ENCODE measurements at places on chromosomes 3 and 15. TPM values are rescaled to one million over a fixed set of nuclear protein-coding genes. Genes with fewer than 3 reads are reported as not detected.

Gene SORD
- 13.6 TPM for total RNA-seq

Gene GPR160
- 0.99 TPM for total RNA-seq

Gene HHLA2
- total RNA-seq: not detected

Gene PTX3
- total RNA-seq: 0.52 TPM

Gene DZIP3
- total RNA-seq: 23.9 TPM

Gene LCTL
- not detected for total RNA-seq

Gene GOLGA6D
- not detected for total RNA-seq

DNA sequence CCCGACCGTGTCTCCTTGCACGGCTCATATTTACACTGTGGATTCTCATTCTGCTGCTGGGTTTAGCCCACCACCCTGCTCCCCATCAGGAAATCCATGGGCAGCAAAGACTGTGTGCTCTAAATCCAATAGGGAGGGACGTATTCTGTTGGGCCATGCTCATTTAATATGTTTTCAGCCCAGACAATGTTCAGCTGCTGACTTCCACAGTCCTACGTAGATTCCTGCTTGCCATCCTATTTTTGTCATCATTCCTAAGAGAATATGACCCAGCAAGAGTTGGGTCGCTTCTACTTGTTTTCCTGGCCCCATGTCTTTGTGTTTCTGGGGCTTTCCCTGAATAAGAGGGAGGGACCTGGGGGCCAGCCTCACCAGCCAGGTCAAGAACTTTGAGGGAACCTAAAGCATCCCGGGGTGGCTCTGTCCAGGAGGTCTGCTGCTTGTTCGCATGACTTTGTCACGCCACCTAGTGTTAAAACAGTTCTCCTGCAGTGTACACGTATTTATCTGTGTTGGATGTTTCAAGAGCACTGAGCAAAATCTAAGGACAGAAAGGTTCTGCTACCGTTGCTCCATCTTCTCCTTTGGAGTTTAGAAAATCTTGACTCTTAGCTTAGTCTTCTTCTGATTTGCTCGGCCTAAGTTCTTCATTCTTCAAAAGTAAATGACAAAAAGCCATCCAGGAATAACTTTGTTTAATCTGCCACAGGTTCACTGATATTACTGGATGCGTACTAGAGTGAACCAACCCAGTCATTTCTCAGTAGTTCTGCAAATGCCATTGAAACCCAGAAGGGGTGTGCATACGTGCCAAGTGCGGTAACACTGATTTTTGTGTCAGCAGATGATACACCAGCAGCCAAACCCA lies 79.8 kb upstream of the NR2E3 start:
- no peak overlapping the region for H3K4me3 ChIP-seq
- peak overlapping the region; percentile 47 for H3K27ac ChIP-seq
- peak; percentile 35 for DNase-seq
- peaks cover 31% of the 10 kb centered on the region for H3K4me1 ChIP-seq
- no peaks in the 10 kb centered on the region for H3K36me3 ChIP-seq
- H3K27me3 ChIP-seq: no peaks in the 10 kb centered on the region

GRCh38 chr3:185340751-185341150 lies 22.2 kb upstream of the MAP3K13 start:
- peaks cover 12% of the 10 kb centered on the region for H3K4me1 ChIP-seq
- H3K4me3 ChIP-seq: no peak overlapping the region
- H3K27ac ChIP-seq: no peak overlapping the region
- DNase-seq: no peak

DNA sequence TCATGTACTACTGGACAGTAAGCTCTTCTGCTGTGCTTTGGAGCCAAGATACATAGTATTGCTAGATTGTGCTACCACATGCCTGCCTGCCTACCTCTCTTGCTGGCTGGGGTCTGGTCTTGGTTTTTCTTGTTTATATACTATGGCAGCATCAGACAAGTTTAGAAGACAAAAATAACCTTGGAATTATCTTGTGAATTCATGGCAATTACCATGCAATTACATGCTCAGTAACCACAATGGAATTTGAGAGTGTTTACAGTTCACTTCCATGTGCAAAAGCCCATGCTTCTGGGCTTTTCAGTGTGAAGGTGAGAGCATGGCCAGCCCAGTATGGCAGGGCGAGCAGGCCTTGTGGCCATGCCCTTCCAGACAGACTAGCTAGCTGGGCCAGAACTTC lies 48.0 kb upstream of the C15orf61 start:
- no peak for DNase-seq
- H3K27me3 ChIP-seq: no peaks in the 10 kb centered on the region
- H3K4me1 ChIP-seq: no peaks in the 10 kb centered on the region
- no peak overlapping the region for H3K4me3 ChIP-seq
- no peak overlapping the region for H3K27ac ChIP-seq

GRCh38 chr3:195698647-195699387 lies 22.0 kb upstream of the MUC20 start:
- H3K27me3 ChIP-seq: no peaks in the 10 kb centered on the region
- peaks cover 44% of the 10 kb centered on the region for H3K36me3 ChIP-seq
- H3K4me3 ChIP-seq: no peak overlapping the region
- peaks cover 7% of the 10 kb centered on the region for H3K4me1 ChIP-seq
- H3K27ac ChIP-seq: no peak overlapping the region

DNA sequence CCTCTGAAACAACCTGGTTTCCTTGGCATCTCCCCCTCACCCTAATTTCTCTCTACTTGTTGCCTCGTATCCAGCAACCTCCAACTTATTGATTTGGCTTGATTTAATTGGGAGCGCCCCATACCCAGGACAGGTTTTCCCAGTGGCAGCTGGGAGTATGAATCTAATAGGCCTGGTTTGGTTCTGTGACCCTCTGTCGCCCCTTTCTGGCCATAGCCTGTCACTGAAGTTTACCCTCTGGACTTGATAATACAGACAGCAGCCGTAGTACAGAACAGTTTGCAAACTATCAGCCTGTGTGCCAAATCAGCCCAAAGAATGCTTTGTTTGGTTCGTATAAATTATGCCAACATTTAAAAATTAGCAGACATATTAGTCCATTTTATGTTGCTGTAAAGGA lies 525.1 kb upstream of the GOLIM4 start:
- no peak for DNase-seq
- no peak overlapping the region for H3K4me3 ChIP-seq
- H3K27ac ChIP-seq: no peak overlapping the region
- H3K4me1 ChIP-seq: no peaks in the 10 kb centered on the region
- H3K36me3 ChIP-seq: no peaks in the 10 kb centered on the region

- no peaks in the 10 kb centered on the region for H3K27me3 ChIP-seq
- peak overlapping the region; percentile 68 for H3K27ac ChIP-seq
- H3K36me3 ChIP-seq: no peaks in the 10 kb centered on the region
- no peak overlapping the region for H3K4me3 ChIP-seq
These were observed 24.3 kb upstream of the GPR171 start for GRCh38 chr3:151227266-151227806.

GRCh38 chr15:43151688-43152087 lies 18.3 kb downstream of the TMEM62 start:
- H3K4me1 ChIP-seq: no peaks in the 10 kb centered on the region
- no peaks in the 10 kb centered on the region for H3K27me3 ChIP-seq
- no peak overlapping the region for H3K27ac ChIP-seq
- peaks cover 95% of the 10 kb centered on the region for H3K36me3 ChIP-seq

DNA sequence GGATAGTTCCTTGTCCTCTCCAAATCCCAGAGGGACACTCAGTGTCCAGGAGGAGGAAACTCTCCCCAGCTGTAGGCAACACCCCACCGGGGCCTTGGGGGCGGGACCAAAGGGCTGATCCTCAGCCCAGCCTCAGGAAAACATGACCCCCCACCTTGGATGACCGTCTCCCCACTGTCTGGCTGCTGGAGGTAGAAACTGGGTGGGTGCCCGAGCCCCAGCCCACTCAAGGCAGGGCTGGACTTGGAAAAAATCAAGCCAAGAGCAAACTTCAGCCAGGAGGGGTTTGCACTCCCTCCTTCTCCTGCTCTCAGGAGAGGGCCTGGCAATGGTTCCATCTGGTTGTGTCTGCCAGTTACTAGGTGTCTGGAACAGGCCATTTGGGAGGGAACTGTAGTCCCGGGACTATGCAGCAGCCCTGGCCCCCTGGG lies 3.6 kb upstream of the RASL12 start:
- H3K4me3 ChIP-seq: peak overlapping the region; percentile 14
- peaks cover 67% of the 10 kb centered on the region for H3K4me1 ChIP-seq
- no peaks in the 10 kb centered on the region for H3K36me3 ChIP-seq
- H3K27ac ChIP-seq: peak overlapping the region; percentile 89

DNA sequence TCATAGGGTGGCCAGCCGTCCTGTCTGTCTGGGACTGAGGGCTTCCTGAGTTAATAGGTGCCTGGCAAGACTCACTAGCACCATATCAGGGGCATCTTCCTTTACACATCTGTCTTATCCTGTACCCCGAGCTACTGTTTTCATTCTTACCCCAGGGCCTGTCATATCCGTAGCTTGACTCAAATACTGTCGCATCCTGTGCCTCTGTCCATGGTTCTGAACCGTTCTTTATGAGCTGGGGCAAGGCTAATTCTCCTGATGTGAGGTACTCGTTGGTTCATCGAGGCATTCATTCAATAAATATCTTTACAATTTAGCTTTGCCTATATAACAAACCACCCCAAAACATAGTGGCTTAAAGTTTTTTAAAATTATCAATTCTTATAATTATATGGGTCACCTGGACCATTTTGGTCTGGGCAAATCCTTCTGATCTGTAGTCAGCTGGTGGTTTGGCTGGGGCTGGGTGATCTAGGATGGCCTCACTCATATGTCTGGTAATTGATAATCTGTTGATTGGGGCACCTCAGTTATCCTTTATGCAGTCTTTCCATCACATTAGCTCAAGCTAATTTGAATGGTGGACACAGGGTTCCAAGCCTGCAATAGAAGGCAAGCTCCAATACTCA lies 121.2 kb downstream of the TLE3 start:
- H3K36me3 ChIP-seq: no peaks in the 10 kb centered on the region
- H3K4me1 ChIP-seq: no peaks in the 10 kb centered on the region
- peaks cover 87% of the 10 kb centered on the region for H3K27me3 ChIP-seq
- no peak for DNase-seq
- H3K27ac ChIP-seq: no peak overlapping the region
- H3K4me3 ChIP-seq: no peak overlapping the region

GRCh38 chr3:77577264-77577663 lies 537.4 kb downstream of the ROBO2 start:
- no peak overlapping the region for H3K27ac ChIP-seq
- no peak overlapping the region for H3K4me3 ChIP-seq
- H3K27me3 ChIP-seq: no peaks in the 10 kb centered on the region
- no peaks in the 10 kb centered on the region for H3K36me3 ChIP-seq
- DNase-seq: no peak
- H3K4me1 ChIP-seq: no peaks in the 10 kb centered on the region

- H3K4me3 ChIP-seq: no peak overlapping the region
- H3K36me3 ChIP-seq: peaks cover 15% of the 10 kb centered on the region
- DNase-seq: peak; percentile 45
These were observed 9.9 kb downstream of the TRAK1 start for GRCh38 chr3:42101048-42101447.

DNA sequence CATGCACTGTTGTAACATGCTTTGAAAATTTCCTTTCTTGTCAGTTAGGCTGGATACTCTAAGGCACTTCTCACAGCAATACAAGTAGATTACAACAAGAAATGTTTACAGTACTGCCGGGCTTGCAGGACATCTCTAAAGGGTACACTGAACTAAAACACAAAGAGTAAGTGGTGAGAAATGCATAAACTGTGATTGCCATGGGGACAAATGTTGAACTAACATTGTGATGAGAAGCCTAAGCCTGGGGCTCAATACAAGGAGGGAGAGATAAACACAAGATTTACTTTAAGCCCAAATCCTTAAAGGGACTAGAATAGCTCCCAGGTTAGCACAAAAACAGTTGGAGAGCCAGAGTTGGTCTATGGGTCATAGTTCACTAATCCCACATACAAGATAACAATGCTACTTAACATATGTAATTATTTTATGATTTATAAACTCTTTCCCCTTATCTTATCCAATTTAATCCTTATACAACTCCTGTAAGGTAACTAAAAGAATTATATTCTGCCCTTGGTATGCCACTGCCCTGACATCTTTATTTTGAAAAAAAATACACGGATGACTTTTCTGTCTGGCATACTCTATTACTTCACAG lies 126.9 kb downstream of the THRB start:
- no peak for DNase-seq
- no peak overlapping the region for H3K27ac ChIP-seq
- H3K27me3 ChIP-seq: no peaks in the 10 kb centered on the region
- H3K4me1 ChIP-seq: peaks cover 34% of the 10 kb centered on the region
- H3K36me3 ChIP-seq: no peaks in the 10 kb centered on the region
- H3K4me3 ChIP-seq: no peak overlapping the region

DNA sequence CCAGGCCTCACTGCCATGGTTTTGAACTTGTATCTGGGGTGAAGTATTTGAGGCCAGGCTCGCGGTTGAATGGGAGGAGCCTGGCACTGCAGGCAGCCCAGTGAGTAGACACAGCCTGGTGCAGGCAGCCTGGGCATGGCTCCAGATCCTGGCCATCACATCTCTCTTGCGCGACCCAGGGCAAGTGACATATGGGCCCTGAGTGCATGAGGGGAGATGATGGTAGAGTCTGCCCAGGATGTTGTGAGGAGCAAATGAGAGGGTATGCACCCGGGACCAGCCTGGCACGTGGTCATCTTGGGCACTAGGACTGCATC lies 103.5 kb downstream of the TBC1D2B start:
- peak overlapping the region; percentile 76 for H3K27ac ChIP-seq
- peaks cover 34% of the 10 kb centered on the region for H3K4me1 ChIP-seq
- H3K27me3 ChIP-seq: no peaks in the 10 kb centered on the region
- no peaks in the 10 kb centered on the region for H3K36me3 ChIP-seq
- no peak overlapping the region for H3K4me3 ChIP-seq

- H3K27me3 ChIP-seq: peaks cover 83% of the 10 kb centered on the region
- H3K36me3 ChIP-seq: no peaks in the 10 kb centered on the region
- H3K27ac ChIP-seq: no peak overlapping the region
- H3K4me3 ChIP-seq: no peak overlapping the region
- no peaks in the 10 kb centered on the region for H3K4me1 ChIP-seq
These were observed 85.9 kb upstream of the IGF1R start for GRCh38 chr15:98562331-98562937.

DNA sequence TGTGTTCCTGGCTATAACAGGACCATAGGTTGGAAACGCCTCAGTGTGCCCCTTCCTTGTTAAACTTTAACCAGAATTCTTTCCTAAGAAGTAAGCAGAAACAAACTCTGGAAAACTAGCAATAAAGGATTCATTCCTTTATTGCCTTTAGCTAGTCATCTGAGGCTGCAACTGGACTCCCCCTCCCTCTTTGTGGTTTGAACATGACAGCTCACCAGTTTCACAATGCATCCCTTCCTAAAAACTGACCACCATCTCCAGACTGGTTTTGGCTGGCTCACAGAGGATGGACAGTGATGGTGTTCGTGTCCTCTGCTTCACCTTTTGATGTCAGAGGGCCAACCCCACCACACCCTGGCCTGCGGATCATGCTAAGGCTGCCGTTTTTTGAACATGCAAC lies 27.9 kb upstream of the TGFBR2 start:
- no peak for DNase-seq
- peaks cover 18% of the 10 kb centered on the region for H3K4me1 ChIP-seq
- H3K36me3 ChIP-seq: no peaks in the 10 kb centered on the region

DNA sequence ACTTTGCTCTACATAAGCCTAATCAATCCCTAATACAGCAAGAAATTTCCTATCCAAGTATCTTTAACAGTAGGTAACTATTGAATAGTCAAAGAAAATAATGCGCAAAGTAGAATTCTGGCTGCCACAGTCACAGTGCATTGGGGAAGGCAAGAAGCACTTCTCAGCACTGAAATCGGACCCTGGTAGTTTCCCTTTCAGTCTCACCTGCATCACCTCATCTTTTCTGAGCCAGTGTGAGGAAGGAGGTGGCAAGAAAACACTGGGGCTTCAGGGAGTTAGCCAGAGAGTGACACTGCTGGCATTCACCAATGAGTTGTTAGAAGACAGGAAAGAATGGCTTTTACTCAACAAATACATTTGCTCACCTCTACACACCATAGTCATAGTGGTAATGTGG lies 8.3 kb downstream of the TRIM42 start:
- DNase-seq: no peak
- no peaks in the 10 kb centered on the region for H3K4me1 ChIP-seq
- H3K4me3 ChIP-seq: no peak overlapping the region
- no peaks in the 10 kb centered on the region for H3K27me3 ChIP-seq
- H3K27ac ChIP-seq: no peak overlapping the region
